ENCODE measurements at places on chromosomes 11 and 22.

GRCh38 chr22:30205281-30206115, 41.1 kb downstream of the LIF start:
- no peak for DNase-seq

DNA sequence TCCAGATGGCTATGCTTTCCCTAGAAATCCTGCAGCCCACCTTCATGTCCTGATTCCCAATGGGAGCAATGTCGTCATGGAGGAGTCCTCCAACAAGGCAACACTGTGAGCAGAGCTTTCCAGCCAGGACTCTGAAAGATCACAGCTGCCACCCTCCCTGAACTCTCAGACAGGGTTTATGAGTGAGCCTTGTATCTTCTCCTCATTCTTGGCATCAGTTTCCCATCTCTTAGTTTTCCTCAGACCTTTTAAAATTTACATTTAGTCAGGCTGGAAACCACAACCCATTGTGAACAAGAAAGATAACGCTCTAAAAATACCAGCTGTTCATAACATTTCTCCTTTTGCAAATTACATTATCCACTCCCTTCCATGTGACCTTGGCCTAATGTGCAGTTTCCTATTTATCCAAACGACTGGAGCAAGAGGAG, 15.6 kb upstream of the LYVE1 start:
- no peak for DNase-seq

DNA sequence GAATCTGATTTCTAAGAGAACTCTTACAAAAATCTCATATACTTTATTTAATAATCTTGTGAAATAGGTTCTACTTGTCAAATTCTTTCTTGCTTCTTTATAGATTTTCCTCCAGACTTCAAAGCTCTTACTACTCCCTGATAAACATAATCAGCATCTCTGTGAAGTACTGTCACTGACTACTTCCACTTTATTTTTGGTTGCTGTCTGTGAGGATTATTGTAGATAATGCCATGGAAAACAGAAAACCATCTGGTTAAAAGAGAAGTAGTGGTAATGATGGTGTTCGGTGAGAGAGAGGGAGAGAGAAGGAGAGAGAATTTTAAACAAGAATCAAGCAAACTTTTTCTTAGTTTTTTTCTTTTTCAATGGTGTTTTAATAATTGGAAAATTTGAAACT, 152.3 kb downstream of the TMEM135 start:
- DNase-seq = no peak

GRCh38 chr11:28903716-28904115, 795.5 kb downstream of the METTL15 start:
- DNase-seq = no peak

- DNase-seq = no peak
These were observed 55.1 kb downstream of the PACSIN2 start for GRCh38 chr22:42959576-42960509.

DNA sequence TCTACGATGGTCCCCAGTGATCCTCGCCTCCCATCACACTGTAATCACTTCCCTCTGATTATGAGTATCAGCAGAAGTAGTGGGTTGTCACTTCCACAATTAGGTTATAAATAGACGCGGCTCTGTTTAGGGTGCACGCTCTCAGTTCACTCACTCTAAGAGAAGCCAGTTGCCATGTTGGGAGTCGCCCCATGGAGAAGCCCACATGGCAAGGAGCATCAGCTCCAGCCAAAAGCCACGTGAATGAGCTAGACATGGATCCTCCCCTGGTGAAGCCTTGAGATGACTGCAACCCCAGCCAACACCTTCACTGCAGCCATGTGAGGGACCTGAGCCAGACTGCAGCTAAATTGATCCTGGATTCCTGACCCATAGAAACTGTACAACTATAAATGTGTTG, 26.4 kb upstream of the MYOD1 start:
- no peak for DNase-seq

- DNase-seq = peak; percentile 44
These were observed 115.1 kb upstream of the RASSF10 start for GRCh38 chr11:12893787-12894672.

- DNase-seq = no peak
These were observed 49.7 kb downstream of the ST14 start for GRCh38 chr11:130209128-130209932.

DNA sequence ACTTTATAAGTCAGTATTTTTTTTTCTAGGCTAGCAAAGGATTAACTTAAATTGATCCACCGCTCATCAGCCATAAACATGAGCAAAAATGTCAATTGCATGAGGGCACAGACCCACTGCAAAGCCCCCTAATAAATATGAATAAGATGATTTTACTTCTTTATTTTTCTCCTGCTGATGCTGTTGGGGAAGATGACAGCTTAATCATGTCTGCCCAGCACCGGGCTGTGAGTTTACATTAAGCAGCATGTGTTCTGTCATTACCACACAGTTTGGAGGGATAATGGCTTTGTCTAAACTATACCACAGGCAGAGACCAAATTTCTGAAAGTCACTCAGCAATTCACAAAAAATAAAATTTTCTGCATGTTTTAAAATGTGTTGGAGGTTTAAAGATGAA, 346.3 kb downstream of the LRRC4C start:
- DNase-seq = peak; percentile 38

DNA sequence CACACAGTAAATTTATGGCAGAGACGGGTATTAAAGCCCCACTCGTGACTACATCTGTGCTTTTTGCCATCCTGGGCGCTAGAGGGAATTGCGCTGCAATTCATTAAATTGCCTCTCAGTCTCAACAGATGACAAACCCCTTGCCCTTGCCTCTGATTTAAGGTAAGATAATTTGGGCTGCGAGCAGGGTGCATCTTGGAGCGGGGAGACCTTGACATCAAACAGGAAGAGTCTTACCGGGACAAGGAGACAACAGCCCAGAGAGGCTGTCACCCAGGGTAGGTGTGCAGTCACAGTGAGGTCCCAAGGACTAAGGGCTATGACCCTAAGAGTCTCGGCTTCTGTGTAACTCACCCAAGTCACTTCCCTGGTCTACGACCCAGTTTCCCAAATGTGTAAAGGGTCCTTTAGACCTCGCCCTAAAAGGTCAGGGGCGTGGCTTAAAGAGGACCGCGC, 449 bp upstream of the TOM1 start:
- DNase-seq = no peak

DNA sequence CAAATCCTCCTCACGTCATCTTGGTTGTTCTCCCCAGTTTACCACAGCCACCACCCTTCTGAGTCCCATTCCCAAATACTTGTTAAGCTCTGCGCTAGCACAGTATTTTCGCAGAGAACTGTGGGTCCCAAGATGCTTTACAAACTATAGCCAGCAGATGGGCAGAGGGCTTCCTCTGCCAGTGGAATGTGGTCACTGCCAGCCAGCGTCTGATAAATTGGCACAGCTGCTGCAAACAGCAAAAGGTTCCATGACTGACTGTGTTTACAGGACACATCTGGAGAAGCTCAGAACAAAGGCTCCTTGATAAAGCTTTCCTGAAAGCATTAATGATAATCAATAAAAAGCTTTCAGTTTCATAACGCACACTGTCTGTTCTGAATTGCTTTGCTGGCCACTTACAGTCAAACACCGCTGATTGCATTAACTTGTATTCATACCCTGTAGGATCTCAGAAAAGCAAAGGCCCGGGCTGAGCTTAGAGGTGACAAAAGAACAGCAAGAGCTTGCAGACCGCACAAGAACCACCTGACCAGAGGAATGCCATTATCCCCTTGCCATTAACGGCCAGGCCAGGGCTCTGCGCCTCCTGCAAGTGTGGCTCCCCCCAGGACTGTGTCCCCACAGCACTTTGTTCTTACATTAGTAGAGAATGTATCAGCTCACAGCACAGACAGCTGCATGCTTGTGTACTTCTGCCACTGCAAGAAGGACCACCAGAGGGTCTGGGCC, 120.6 kb downstream of the MICAL3 start:
- no peak for DNase-seq

- DNase-seq = no peak
These were observed 297.7 kb upstream of the CCDC90B start for GRCh38 chr11:83583757-83584366.

DNA sequence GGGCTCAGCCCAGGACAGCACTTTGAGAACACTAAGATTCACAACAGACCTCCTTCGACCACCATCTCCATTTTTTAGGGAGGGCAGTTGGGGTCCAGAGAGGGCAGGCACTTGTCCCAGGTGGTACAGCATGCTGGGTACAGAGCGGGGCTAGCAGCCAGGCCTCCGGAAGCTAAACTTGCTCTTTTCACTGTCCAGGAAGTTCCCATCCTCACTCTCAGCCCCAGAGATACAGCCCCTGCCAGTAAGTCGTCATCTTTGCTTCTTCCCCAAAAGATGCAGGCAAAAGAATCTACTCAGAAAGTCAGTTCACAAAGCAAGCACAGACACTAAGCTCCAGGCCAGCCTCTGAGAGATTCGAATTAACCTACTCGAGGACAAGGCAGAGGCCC, 6.7 kb upstream of the RAB3IL1 start:
- no peak for DNase-seq

DNA sequence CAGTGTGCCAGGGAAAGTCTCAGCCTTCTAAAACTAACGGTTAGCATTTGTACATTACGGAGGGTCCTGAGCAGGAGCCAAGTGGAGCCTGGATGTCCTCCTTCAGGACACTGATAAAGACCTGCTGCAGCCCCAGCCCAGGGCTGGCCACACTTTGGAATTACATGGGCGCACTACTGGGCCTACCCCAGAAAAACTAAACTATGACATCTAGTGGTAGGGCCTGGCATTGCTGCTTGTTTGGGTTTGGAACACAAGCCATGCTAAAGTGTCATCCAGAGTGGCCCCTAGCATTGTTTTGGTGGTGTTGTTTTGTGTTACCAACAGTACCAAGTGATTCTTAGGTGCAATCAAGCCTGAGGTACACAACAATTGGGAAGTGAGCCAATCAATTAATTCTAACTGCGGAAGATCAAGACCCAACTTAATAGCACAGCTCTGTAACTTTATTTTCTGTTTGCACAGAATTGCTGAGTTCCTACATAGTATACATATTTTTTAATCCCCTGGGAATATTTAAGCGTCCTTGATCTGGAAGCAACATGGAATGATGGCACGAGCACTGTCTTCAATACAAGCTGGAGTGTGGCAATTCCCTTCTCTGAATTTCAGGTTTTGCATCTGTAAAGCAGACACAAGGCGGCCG, 340.7 kb downstream of the LARGE1 start:
- no peak for DNase-seq

GRCh38 chr22:42803389-42803788, 53.7 kb downstream of the ARFGAP3 start:
- peak; percentile 58 for DNase-seq

GRCh38 chr11:102225689-102226568, 91.4 kb upstream of the BIRC3 start:
- no peak for DNase-seq

DNA sequence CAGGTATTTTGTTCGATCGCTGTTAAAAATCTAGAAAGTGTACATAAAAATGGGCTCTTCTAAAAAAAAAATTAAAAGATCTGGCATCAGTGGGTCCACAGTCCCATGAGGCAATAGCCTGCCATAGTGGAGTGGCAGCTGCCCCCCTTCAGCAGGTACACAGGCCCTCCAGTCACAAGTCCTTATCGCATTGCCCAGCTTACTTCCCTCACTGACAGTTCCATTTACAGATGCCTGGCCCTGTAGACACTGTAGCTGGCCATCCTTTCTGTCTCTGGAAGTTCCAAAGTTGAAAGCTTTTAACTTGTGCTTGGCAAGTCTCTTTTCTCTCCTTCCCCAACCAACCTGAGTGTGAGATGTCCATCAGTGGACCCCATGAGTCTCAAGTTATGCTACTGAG, 11.4 kb downstream of the ZNRF3 start:
- DNase-seq = no peak
